ENCODE measurements at places on chromosomes 3 and 15.
A peak's percentile ranks its signal among the peaks of the same experiment; 100 is the strongest.

GRCh38 chr3:50270422-50271224 lies 1.7 kb downstream of the SEMA3B start:
- DNase-seq: peak; percentile 70

DNA sequence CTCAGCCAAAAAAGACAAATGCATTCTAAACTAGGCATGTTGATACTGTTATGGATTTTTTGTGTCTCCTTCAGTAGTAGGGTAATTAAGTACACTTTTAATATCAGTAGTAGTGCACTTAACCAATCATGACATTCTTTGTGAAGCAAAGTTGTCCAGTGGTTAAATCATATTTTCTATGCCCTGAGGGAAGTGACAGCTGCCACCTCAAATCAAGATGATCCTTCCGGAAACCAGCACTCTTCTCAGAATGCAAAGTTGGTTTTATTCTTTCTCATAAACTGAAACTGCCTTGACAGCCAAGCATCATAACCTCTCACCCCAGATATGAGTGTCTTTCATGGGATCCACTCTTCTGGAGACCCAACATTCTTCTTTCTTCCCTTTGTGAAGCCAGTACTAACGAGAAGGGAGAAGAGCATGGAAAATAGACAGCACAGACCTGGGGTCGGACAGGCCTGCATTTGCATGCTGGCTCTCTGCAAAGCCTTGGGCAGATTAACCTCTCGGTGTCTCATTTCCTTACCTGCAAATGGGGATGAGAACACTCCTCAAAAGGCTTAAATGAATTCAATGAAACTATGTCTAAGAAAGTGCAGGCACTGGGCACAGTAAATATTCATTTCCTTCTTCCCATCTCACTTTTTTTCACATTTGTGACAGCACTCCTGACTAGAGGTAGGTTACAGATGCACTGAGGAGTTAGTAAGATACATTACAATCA lies 13.2 kb downstream of the AAGAB start:
- no peak for DNase-seq

GRCh38 chr3:23253214-23253613 lies 50.1 kb downstream of the UBE2E2 start:
- no peak for DNase-seq

DNA sequence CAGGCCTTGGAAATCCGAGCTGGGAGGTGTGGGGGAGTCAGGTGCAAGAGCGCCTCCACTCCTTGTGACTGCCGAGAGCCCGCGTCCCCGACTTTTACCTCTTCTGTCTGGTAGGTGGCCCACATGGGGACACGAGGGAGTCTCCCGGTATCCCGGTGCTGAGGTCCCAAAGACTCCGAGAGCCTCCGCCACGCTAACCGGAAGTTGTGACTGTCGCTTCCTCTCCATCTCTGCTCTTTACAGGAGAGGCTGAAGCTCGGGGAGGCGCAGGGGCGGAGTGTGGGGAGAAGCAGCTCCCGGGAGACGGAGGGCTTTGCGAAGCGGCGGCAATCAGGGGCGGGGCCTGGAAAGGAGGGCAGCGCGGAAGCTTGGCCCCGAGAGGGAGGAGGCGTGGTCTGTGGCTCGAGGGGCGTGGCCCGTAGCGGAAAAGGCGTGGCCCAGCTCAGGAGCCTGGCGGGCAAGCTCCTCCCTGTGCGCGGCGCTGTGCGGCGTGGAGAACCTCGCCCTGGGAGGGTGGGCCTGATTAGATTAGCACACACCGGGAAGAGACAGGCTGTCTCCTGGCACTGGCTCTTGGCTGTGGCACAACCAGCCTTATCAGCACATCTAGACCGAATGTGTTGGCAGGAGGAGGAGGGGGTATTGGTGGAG lies 143.9 kb downstream of the GABRB3 start:
- no peak for DNase-seq

DNA sequence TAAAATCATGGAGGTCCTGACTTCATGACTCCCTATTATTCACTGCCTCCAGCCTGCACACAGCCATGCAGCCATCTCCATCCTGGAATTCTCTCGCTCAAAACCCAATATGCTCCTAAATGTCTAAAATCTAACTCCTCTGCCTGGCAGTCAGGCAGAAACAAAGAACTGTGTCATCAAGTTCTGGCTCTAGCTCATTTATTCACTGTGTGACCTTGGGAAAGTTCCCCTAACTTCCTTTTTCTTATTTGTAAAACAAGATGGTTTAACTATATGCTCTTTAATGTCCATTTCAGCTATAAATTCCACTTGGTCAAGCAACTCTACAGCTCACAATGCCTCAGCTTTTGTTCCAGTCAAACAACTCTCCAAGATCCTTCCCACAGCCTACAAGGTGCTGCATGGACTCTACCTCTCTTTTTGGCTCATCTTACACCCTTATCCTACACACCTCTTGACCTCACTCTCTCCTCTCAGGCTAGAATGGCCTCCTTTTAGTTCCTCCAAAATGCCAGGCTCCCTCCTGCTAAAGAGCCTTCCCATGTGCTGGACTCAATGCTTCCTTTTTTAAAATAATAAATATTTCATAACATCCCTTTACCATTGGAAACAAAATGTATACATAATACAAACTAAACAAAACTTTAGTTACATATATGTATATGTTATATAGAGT lies 16.4 kb downstream of the PIK3CB start:
- DNase-seq: no peak

DNA sequence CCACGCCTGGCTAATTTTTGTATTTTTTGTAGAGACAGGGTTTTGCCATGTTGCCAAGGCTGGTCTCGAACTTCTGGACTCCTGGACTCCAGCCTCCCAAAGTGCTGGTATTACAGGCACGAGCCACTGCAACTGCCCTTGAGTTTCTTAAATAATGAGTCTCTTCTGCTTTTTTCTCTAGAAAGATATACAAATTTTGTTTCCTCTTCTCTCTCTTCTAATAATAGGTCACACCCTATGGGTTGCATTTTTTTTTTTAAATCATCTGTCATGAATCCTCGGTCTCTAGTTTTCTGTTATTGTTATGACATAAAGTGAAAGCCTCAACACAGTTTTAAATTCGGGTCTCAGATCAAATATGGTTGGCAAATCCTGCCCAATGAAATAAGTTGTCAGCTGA lies 111.2 kb downstream of the IL12A start:
- DNase-seq: no peak

DNA sequence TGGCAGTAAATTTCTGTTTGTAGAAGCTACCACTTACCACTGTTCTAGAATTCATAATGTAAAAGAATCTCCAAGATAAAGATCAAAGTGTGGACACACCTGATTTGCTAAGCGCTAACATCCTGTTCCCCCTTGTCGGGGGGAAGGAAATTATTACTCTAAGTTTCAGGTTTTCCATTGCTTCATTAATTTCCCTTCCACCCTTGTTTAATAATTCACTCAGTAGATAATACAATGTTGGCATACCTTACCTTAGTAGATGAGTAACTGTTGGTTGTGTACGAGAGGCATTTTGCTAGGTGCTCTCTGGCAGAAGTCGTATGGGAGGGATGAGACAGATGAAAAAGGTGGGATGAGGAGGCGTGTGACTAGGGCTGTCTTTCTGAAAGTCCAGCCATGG lies 641.2 kb upstream of the ARRDC4 start:
- no peak for DNase-seq

DNA sequence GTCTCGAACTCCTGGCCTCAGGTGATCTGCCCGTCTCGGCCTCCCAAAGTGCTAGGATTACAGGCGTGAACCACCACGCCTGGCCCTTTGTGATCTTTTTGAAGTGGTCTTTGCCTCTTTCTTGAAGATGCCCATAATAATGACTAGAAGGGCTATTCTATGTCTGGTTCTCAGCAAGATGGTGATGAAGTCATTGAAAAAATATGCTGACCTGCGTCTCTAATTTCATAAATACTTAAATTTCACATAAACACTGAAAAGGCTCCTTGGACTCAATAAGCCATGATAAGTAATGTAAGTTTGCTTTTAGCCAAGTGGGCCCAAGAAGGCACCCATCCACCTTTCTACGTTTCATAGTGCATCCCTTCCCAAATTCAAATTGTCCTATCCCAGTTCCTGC lies 775 bp upstream of the MAPK6 start:
- DNase-seq: peak; percentile 60

DNA sequence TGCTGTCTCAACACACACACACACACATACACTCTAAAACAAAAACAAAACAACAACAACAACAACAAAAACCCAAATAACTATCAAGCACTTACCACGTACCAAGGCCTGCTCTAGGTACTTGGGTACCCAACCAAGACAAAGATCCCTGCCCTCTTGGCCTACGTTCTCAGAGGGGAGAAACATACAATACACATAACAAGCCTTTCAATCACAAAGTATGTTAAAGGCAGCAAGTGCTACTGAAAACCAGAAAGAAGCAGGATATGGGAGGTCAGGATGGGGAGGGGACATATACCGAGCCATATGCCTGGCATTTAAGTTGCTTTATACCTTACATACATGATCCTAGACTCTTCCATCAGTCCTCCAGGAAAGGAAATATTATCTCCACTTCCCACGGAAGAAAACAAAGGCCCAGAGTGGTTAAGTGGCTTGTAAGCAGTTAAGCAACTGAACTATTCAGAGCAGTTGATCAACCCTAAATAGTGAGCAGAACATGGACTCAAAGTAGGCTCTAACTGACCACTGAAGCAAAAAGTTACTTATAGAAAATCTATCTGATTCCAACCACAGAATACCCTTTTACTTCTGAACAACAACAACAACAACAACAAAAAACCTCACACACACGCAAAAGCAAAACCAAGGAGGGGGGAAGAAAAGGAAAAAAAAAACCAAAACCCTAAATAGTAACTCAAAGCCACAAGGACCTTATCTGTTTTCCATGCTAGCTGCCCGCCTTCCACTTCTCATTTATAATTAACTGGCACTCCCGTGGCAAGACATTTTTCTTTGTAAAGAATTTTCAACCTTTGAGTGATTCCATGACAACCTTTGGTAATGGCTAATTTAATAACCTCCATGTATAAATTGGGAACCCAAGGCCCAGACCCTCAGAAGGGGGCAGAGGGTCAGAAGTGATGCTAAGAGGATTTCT lies 21.0 kb downstream of the PRICKLE2 start:
- DNase-seq: no peak

DNA sequence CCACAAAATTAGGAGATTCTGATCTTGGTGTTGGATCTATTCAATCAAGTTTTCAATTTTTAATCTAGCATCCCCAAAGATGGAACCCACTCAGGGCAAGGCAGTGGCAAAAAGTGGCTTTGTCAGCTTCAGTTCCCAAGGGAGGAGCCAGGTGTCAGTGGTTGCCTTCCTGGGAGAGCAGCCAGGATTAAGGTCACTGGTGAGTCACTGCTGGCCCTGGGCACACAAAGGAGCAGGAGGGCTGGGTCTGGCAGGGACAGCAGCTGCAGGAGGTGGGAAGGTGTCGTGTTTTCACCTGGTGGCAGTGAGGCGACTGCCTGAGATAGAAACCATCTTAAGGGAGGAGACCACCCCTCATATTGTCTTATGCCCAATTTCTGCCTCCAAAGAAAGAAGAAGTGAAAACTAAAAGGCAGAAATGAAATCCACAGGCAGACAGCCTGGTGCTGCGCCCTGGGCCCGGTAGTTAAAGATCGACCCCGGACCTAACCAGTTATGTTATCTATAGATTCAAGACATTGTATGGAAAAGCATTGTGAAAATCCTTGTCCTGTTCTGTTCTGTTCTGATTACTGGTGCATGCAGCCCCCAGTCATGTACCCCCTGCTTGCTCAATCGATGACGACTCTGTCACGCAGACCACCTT lies 5.9 kb upstream of the KLHL25 start:
- peak; percentile 74 for DNase-seq

DNA sequence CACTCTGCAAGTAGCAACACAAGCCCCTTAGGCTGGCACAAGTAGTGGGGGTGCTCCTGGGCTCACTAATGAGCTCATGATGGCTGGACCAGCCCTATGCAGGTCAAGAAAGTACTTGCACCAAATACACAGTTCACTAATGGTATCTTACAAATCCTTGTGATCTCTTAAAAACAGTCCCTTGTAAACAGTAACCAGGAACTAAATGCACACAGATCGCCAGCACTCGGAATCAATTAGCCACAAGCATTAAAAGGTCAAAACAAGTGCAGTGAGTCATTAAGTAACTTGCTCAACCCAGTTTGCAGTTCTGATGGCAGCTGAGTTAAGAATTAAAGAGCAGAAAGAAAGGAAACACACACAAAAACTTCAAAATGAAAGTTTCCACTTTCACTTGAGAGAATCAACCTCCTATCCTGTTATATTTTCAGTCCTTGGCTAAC lies 43.2 kb downstream of the ARHGEF3 start:
- peak; percentile 75 for DNase-seq

DNA sequence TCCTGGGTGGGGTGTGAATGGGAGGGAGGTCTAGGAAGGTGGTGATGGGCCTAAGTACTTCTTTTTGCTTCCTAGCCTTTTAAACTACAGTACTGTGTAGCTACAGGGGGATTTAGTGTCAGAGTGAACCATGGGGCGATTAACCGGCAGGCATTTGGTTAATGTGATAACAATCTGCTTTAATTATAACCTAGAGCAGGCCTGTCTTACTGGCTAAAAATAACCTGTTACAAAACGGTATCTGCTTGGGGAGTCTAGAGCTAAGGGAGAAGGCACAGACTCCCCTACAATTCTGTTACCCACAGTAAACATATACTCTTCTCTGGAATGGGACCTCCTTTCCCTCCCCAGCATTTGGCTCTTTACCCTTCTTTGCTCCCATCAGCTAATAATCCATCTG lies 85.4 kb downstream of the RBPMS2 start:
- no peak for DNase-seq

DNA sequence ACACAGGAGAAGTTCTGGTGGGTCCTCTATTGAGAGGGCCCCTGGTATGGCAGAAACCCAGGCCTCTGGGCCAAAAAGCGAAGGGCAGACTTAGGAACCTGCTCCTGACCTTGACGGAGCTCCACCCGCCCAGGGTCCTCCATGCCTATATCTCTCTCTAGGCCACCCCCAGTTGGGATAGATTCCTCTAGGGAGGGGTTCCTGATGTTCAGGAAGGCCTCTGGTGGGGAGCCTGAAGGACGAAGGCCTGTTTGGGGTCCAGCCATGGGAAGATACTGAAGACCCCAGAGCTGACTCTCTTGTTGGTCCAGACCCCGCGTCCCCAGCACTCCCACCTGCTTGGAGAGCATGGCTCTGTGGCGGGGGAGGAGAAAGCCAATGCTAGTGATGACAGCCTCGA lies 104.2 kb downstream of the CORO2B start:
- DNase-seq: no peak

- no peak for DNase-seq
Observed at GRCh38 chr15:78312536-78312935, 13.1 kb upstream of the SKIC8 start.

DNA sequence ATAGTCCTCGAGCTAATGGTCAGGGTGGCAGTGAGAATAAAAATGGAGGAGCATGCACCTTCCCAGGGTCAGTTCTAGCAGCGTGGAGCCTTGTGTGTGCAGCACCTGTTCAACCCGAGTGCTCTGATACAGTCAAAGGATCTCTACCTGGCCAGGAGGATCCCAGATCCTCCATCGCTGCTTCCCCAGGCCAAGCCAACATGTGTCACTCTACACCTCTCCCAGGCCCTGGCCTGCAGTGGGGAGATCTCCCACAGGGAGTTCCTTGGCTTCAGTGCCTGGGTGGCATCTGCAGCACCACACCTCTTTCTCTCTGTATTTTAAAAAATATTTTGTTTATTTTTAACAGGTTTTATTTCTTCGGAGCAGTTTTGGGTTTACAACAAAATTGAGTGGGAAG lies 414.8 kb upstream of the C2CD4B start:
- no peak for DNase-seq

Measured in ELR (cell line).